ENCODE measurements at places on chromosomes 1 and 21. TPM values are rescaled to one million over a fixed set of nuclear protein-coding genes. Genes with fewer than 3 reads are reported as not detected.
A peak's percentile ranks its signal among the peaks of the same experiment; 100 is the strongest.

The LCE1B gene
- not detected for total RNA-seq

DNA sequence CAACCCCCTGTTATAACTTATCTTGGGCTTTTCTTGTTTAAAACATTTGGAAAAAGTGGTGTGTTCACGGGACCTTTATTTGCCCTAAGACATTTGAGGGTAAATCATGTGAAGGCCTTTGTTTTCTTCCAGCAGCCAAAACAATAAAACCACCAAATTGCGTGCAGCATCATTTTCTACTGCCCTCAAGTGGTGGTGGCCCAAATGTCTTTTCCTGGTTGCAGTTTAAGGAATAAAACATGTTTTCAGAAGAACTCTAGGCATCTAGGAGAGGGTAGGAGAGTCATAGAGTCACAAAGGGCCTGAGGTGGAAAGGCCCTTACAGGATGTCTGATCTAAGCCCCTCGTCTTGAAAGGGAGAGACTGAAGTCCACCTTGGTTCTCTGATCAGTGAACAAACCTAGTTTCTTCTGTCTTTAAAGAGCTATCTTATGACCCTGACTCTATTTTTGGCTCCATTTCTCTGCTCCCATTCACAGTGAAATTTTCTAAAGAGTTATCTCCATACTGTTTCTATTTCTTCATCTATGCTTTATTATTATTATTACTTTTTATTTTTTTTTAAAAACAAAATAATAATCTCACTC is 16.0 kb upstream of the EPS15 start:
- peak; percentile 80 for DNase-seq

DNA sequence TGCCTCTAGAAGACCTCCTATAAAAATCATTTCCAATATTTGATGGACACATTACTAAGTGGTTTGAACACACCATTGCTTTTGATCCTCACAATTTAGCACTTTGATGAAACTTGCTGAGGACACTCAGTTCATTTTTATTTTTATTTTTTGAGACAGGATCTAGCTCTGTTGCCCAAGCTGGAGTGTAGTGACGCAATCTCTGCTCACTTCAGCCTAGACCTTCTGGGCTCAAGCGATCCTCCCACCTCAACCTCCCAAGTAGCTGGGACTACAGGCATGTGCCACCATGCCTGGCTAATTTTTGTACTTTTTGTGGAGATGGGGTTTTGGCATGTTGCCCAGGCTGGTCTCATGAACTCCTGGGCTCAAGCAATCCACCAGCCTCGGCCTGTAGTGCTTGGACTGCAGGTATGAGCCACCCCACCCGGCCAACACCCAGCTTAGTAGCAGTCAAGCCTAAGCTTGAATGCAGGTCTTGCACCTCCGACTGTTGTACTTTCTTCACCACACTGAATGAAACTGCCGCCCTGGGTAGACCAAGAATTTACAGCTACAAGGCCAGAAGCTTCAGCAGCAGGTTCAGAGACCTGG is 24.8 kb upstream of the ATP2B4 start:
- DNase-seq, result no peak

GRCh38 chr1:25023826-25024225 is 93.8 kb upstream of the RUNX3 start:
- no peak for DNase-seq

GRCh38 chr1:40567825-40568224 is 36.4 kb downstream of the ZNF684 start:
- no peak for DNase-seq

DNA sequence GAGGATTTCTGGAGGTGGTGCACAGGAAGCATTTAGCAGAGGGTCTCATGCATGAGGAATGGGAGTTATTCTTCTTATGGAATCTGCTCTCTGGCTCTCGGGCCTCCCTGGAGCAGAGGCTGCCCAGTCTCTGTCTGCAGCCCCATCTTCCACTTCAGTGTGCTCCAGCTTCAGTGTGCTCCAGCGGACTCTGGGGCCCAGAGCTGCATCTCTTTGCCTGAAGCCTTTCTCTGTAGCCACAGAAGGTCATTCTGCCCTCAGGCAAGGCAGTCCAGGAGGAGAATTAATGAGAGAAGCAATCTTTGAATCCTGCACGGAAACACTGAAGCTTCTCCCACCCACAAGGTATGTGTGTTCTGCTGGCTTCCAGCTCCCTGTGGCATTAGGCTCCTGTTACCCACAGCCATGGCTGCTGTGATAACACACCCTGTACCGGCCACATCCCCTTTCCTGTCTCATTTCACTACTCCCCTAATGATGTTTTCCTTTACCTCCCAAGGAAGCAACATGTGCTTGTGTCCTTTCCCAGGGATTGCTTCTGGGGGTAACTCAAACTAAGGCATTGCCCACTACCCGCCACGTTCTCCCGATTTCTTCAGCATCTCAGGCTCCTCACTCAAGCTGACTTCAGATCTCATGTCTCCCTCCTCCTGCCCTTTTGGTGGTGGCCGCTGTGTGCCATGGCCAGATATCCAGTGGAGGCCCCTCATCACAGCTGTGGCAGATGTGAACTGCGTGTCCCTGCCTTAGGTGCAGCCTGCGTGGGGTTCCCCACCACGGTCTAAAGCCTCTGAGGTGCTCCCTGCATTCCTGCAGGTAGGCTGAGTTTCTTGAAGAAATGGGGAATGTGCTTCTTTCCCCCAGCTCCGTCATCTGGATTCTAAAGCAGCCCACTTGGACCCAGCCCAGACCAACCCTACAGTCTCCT is 181.2 kb upstream of the GALNT2 start:
- no peak for DNase-seq

GRCh38 chr1:193368302-193368701 is 181.9 kb upstream of the B3GALT2 start:
- peak; percentile 18 for DNase-seq

DNA sequence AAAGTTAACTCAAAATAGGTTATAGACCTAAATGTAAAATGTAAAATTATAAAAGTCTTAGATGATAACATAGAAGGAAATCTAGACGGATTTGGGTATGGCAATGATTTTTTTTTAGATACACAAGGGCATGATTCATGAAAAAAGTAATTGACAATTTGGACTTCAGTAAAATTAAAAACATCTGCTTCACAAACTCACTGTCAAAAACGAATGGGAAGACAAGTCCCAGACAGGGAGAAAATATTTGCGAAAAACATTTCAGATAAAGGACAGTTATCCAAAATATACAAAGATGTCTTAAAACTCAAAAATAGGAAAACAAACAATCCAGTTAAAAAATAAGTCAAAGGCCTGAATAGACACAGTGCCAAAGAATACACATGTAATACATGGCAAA is 9.7 kb upstream of the PTGS2 start:
- DNase-seq, result no peak

- DNase-seq, result no peak
These were observed 20.1 kb upstream of the EFNA1 start for GRCh38 chr1:155107309-155108264.

Data from fibroblast of lung (primary cell).